Smooth muscle cell of the pulmonary artery (primary cell): ENCODE measurements at places on chromosomes 1 and 21. TPM values are rescaled to one million over a fixed set of nuclear protein-coding genes. Genes with fewer than 3 reads are reported as not detected.

Gene HAX1
- 64.9 and 69.5 TPM in 2 replicates for total RNA-seq

Gene PRMT6
- total RNA-seq: 13.0 and 14.4 TPM in 2 replicates

Gene LRRC71
- 0.13 TPM in 1 of 2 replicates, not detected in the other for total RNA-seq

Gene DENND4B
- 18.7 and 28.8 TPM in 2 replicates for total RNA-seq

Gene OLIG1
- not detected in 2 replicates for total RNA-seq

Gene TCHHL1
- not detected in 2 replicates for total RNA-seq

Gene FGGY
- total RNA-seq: 15.1 and 19.9 TPM in 2 replicates

Gene KRTAP7-1
- total RNA-seq: not detected in 2 replicates

Gene RGS1
- total RNA-seq: not detected in 2 replicates

Gene B3GALT2
- 0.92 and 2.4 TPM in 2 replicates for total RNA-seq

Gene FTCD
- total RNA-seq: 0.56 and 0.65 TPM in 2 replicates

Gene ANKRD35
- total RNA-seq: 1.8 and 2.5 TPM in 2 replicates

Gene PROK1
- total RNA-seq: not detected in 2 replicates

Gene BRDT
- not detected in 2 replicates for total RNA-seq

Gene CRYBG2
- not detected in 2 replicates for total RNA-seq

Gene PEAR1
- total RNA-seq: 12.7 and 15.9 TPM in 2 replicates

Gene LAMC2
- total RNA-seq: 3.4 and 192 TPM in 2 replicates

Gene LCE2A
- total RNA-seq: not detected in 2 replicates

Gene SLC9C2
- 0.03 TPM in 1 of 2 replicates, not detected in the other for total RNA-seq

Gene F5
- total RNA-seq: under 0.01 TPM in 1 of 2 replicates, not detected in the other

Gene MXRA8
- 247 and 264 TPM in 2 replicates for total RNA-seq

Gene LIN28A
- total RNA-seq: not detected in 2 replicates

Gene SYCP1
- total RNA-seq: not detected in 2 replicates

Gene CDC42BPA
- total RNA-seq: 47.7 and 62.3 TPM in 2 replicates

Gene TMEM52
- 0.20 and 0.43 TPM in 2 replicates for total RNA-seq

Gene BEND5
- 0.59 TPM in 1 of 2 replicates, not detected in the other for total RNA-seq

Gene TRIM17
- 0.07 TPM in 2 replicates for total RNA-seq

Gene ODF2L
- 13.9 and 21.6 TPM in 2 replicates for total RNA-seq

Gene S100A8
- not detected in 2 replicates for total RNA-seq

Gene LZIC
- total RNA-seq: 28.8 and 32.4 TPM in 2 replicates

Gene PCSK9
- total RNA-seq: 0.85 and 2.5 TPM in 2 replicates

Gene INSRR
- under 0.01 TPM in 1 of 2 replicates, not detected in the other for total RNA-seq

Gene NIBAN1
- total RNA-seq: 58.9 and 152 TPM in 2 replicates

Gene TAS1R3
- total RNA-seq: 0.23 and 0.26 TPM in 2 replicates

Gene DIO1
- not detected in 2 replicates for total RNA-seq

Gene GRHL3
- 0.03 TPM in 1 of 2 replicates, not detected in the other for total RNA-seq

Gene EFNA1
- 1.0 and 3.7 TPM in 2 replicates for total RNA-seq

Gene B3GALT6
- 28.5 and 35.7 TPM in 2 replicates for total RNA-seq

Gene LRRC41
- 98.1 and 98.3 TPM in 2 replicates for total RNA-seq

Gene HHAT
- 7.1 and 11.4 TPM in 2 replicates for total RNA-seq

Gene MMEL1
- total RNA-seq: 0.39 TPM in 1 of 2 replicates, not detected in the other

Gene XPR1
- 25.7 and 31.3 TPM in 2 replicates for total RNA-seq

Gene STX12
- 51.7 and 80.0 TPM in 2 replicates for total RNA-seq

Gene RNF186
- total RNA-seq: not detected in 2 replicates

Gene SLC45A3
- total RNA-seq: 3.7 and 4.3 TPM in 2 replicates

Gene FBXO2
- total RNA-seq: 1.4 and 3.4 TPM in 2 replicates

Gene MROH7
- 0.39 and 0.73 TPM in 2 replicates for total RNA-seq

Gene RBP7
- 0.26 TPM in 1 of 2 replicates, not detected in the other for total RNA-seq

Gene SAMSN1
- 0.10 TPM in 1 of 2 replicates, not detected in the other for total RNA-seq

Gene TMEM82
- not detected in 2 replicates for total RNA-seq

Gene WDR77
- 26.7 and 35.2 TPM in 2 replicates for total RNA-seq

Gene FAM72D
- total RNA-seq: 0.36 and 0.52 TPM in 2 replicates
